ENCODE measurements at places on chromosomes 7 and 10.

DNA sequence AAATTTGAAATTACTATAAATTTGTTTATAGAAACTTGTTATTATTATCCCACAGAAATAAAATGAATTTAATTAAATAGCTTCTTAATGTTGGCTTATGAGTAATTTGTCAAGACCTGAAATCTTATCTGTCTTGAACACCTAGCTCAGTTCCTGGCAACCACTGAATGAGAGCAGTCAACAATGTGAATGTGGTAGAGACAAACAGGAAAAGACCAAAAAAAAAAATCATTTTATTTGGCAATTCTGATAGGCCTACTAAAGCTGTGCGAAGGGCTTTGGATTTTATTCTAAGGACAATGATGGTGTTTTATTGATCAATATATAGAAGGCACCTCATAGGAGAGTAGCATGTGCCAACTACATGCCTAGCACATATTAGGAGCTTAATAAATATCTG is 127.8 kb upstream of the RSU1 start:
- no peak for DNase-seq

GRCh38 chr10:80491251-80492102 is 37.4 kb downstream of the TSPAN14 start:
- DNase-seq: no peak

DNA sequence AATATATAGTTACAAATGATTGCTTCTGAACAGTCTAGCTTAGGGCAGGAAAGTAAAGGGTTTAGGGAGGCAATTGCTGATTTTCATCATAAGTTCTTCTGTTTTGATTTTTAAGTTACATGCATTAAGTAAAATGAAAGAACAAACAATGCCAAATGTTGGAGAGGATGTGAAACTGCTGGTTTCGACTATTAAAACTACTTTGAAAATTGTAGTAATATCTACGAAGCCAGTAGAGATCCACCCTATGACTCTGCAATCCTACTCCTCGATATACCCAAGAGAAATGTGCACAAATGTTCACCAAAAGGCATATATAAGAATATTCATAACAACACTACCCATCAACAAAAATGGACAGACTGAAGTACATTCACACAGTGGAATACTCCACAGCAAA is 24.3 kb downstream of the PDZD8 start:
- no peak for DNase-seq

- no peak for DNase-seq
Observed at GRCh38 chr10:95741807-95742467, 14.0 kb upstream of the ENTPD1 start.

- no peak for DNase-seq
Observed at GRCh38 chr7:51827631-51828030, 511.0 kb upstream of the COBL start.

- DNase-seq: no peak
Observed at GRCh38 chr10:58352956-58353610, 18.3 kb downstream of the UBE2D1 start.

DNA sequence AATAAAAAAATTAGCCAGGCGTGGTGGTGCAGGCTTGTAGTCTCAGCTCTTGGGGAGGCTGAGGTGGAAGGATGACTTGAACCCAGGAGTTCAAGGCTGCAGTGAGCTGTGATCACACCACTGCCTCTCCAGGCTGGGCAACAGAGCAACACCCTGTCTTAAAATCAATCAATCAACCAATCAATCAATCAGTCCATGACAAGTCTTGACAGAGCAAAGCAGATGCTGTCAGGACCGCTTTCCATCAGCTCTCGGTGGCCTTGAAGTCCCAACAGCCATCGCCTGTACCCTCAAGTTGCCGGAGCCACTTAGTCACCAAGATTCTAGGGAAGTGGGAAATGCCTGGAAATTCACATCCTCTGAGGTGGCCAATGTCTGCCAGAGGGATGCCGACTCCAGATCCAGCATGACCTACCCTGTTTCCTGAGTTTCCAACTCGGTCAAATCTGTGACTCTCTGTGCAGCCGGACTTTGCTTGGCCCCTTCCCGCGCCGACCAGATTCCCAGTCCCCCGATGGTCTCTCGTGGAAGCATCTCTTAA is 871 bp upstream of the CCL24 start:
- DNase-seq: no peak

DNA sequence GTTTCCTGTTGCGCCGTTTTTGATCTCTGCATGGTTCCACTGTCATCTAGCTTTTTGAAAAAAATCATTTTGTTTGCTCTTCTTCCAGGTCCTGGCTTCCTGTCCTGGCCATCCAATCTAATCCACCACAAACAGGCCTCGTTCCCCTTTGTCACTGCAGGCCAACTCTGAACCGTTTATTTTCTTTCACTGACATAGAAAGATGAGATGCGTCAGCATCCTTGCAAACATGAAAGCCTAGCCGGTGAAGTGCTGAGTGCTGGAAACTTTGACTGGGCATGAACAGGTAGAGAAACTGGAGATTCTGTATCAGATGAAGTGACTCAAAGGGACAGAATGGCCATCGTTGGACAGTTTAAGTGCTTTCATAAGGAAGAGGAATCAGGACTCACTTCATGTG is 1247.8 kb downstream of the TYW1 start:
- no peak for DNase-seq

DNA sequence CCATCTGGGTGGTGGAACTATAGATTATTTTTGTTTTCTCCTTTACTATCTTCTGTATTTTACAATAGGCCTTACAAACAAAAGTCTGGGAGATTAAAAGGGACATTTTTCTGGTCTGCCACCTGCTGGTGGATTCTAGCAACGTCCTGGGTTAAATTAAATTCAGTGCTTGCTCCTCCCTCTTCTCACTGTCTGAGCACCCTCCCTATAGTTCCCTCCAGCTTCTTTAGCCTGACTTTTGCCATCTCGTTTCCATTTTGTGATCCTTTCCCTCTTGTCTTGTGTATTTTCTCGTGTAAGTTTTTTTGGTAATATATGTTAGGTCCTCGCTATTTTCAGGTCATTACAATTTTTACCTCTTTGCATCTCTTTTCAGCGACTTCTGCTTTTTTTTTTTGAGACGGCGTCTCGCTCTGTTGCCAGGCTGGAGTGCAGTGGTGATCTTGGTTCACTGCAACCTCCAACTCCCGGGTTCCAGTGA is 16.1 kb downstream of the ANKRD16 start:
- peak; percentile 50 for DNase-seq

DNA sequence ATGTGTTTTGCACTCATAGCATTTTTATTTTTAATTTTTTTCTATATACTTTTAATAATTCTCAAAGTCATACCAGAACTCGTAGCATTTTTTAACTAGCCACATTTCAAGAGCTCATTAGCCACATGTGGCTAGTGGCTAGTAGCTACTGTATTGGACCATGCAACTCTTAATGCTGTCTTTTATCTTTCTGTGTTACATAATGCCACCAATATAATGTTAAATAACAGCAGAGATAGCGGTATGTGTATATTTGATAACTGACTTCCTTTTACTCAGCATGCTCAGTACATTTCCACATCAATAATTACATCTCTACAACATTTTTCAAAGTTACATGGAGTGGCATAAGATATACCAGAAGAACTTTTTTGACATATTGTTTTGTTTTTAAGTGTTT is 91.4 kb downstream of the CDK13 start:
- DNase-seq: no peak

GRCh38 chr7:148921806-148922205 is 37.7 kb upstream of the EZH2 start:
- no peak for DNase-seq

DNA sequence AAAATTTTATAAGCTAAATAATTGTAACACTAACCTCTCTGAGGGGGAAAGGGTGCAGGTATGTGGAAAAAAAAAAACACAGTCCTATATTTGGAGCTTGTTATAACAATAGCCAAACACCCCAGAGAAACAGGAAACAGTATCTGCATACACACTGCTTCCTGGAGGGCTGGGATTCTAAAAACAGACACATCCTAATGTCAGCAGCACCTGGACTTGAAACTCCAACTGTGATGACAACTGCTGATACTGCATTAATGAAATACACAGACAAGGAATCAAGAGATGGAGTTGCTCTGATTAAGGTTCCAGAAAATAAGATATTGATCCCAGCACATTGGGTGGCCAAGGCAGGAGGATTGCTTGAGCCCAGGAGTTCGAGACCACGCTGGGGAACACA is 9.3 kb downstream of the DAGLB start:
- DNase-seq: no peak

DNA sequence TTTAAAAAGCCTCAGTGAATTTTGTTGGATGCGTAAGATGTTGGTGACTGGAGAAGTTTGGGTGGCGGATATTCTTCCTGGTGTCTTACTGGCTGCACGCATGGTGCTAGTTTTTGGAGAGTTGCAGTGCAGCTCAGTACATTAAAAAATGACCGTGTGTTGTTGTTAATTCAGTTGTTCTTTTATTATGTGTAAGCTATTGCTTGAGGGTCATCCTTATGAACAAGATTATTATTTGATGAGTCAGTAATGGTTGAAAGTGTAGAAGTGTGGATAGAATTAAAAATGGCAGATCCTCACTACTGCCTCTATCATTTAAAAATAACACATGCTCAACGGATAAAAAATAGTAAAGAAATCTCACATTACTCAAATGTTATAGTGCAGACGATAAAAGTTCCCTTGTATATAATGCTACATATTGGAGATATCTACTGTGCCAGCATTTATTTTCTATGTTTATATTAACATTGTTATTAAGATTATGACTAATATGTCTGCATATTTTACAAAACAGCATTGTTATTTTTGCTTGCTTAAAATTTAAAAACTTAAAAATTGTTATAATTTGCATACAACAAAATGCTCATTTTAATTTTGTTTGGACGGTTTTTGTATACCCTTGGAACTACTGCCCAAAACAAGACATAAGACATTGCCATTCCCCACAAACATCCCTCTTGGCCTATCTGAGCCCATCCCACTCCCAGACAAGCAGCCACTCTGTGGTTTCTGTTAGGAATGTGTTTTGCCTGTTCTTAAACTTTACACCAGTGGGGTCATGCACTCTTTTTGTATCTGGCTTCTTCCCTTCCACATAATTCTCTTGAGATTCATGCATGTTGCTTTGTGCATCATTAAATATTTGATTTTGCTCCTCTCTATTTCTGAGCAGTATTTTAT is 142.0 kb downstream of the DOCK1 start:
- DNase-seq: no peak

DNA sequence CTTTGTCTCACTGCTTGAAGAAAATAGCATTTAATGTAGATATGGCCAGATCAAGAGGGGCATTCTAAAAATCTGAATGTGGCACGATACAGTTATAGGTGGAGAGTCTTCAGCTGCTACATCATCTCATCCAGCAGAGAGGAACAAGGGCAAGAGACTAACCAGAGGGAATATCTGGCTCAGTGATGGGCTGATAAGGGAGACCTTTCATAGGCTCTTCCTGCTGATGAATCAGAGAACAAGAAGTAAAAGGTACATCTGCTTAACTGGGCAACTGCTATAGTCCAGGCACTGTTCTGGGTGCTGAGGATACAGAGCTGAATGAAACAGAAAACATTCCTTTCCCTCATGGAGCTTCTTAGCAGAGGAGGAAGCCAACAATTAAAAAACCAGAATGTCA is 37.9 kb downstream of the PIP4K2A start:
- DNase-seq: no peak

DNA sequence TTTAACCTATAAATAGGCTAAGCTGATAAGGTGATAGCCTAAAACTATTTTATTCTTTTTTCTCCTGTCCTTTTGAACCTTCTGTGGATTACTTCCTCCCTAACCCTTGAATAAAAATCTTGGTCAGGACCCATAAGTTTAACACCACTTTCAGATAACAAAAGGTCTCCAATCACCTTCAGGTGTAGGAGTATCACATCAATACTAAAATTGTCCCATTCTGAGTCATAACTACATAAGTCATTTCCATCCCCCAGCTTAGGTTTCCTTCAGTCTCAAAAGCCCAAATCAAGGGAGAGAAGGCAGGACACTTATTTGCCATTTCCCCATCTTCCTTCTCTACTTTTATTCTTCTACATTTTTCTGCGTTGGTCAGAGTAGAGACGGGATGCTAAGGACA is 56.9 kb upstream of the WNT16 start:
- no peak for DNase-seq

DNA sequence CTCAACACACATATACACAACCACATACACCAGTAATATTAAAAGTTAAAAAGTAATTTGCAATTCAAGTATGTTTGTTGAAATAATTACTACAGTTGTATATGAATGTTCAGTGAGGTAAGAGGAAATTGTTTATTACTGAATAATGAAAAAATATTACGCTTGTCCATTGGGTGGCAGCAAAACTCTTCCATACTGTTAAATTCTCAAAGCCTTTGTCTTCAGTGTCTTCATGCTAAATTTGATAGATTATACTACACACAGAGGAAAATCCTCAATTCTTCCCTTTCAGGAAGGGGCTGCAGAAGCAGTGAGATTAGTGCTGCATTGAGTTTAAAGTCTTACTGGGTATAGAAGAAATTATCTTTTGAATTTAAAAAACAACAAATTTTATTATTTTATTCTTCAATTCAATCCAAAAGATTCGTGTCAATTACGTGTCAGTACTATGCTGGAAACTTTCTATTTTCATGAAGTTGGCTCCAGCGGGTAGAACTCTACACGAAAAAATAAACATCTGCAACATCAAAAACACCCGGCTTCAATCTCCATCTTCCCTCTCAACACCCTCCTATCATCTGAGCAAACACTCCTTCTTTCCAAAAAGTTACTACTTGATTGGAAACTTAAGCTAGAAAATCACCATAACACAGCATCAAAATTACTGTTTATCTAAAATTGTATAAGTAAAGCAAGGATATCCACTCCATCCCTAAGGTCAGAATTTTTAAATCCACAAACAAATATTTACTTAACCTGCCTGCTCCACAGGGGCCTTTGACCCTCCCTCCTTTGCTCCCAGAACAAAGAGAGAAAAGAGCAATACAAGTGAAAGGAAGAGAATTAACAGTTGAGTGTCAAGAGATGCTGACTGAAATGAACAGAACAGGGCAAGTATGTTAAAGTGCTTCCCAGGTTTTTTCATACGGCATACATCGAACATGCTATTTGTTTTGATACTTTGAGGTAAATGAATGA is 37.0 kb upstream of the TES start:
- peak; percentile 32 for DNase-seq

DNA sequence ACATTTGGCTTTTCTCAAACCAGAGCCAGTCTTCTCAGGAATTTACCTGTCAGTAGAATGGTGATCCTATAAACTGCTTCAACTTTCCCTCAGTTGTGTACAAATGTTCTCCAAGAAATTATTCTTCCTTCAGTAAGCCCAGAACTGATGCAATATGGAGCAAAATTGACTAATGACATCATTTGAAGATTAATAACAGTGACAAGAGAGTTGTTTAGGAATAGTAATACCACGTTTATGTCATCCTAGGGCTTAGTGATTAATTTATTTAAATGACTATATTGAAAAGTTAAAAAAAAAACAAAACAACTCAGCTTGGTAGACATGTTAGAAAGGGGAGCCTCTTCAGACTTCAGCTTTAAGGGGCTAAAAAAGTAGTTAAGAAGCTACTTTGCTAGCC is 933.2 kb downstream of the GATA3 start:
- DNase-seq: no peak

GRCh38 chr10:120432209-120432608 is 24.8 kb upstream of the PLPP4 start:
- no peak for DNase-seq
